Gastroesophageal sphincter (tissue), 4 donors: ENCODE measurements at places on chromosomes 1 and 21.

DNA sequence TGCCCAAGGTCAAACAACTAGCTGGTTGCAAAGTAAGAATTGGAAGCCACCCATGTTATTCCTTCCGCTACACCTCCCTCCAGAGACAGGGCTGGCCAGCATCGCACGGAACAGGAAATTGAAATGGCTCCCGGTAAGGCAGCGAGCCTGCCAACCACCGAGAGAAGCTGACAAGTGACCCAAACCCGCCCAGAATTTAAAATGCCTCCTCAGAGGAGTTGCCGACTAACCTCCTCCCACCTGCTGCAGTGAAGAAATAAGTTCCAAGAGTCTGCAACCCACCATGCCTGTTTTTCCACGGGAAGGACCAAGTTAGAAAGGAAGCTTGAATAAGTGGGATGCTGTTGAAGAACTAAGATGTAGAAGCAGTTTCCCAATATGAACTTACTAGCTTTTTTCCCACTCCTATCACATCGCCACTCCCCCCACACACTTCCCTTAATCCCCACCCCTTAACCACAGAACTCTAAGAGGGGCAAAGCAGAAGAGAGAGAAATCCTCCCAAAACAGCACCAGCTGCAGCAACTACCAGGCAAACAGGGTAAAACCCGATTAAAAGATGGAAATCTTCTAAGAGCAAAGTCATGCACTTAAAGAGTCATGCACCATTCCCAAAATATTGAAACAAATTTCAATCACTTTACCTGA lies 78.6 kb downstream of the TIAM1 start:
- peak; percentile 36 for ATAC-seq

DNA sequence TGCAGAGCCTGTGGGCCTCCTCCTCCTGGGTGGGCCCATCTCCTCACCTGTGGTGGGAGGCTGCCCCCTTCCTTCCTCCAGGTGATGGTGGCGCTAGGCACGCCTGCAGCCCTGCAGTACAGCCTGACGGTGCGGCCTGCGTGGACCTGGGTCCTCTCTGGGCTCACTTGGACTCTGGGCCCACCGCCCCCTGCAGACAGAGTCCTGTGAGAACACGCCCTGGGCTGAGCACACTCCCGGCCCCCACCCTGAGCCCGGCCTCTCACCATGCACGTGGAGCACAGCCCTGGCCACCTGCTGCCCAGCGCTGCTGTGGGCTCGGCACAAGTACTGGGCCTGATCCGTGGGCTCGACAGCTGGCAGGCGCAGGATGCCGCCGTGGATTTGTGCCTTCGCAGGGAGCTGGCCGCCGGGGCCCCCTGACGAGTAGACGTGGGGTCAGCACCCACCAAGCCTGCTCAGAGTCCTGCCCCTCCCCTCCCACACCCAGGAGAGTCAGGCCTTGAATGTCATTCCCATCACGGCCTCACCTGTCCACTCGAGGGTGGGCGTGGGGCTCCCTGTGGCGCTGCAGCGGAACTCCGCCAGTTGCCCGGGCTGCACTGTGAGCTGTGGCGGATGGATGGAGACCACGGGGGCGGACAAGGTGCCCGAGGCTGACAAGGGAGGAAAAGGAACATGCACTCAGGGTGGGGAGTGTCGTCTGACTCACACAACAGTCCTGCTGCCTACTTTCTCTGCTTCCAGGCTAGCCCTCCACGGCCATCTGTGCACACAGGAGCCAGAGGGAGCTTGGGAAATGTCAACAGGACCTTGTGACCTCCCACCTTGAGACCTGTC lies 43.4 kb downstream of the LDLRAD2 start:
- no peak for ATAC-seq

- ATAC-seq = peak; percentile 65
Measured at GRCh38 chr1:115767403-115767802, 1.1 kb downstream of the CASQ2 start.

DNA sequence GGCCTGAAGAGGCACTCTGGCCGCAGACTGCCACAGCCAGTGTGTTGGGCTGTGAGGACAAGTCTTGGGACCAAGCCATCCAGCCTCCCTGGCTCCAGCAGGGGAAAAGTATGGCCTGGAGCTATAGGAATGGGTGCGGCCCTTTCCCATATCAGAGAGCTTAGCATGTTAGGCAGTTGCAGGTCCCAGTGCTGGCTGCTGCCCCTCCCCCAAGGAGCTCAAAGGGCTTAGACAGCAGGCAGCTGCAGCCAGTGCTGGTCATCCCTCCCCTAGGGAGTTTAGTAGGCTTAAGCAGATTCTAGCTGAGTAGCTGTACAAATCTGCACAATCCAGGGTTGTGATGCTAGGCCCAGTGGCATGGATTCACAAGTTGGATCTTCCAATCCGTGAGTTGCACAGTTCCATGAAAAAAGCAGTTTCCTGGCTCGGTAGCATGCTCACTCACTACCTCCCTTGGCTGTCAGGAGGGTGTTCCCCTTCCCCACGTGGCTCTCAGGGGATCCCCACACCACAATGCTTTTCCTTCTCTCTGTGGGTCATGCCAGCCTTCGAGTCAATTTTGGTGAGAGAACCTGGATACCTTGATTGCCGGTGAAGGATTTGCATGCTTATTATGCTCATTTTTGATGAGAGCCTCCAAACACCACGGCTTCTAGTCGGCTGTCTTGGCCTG lies 1490.8 kb downstream of the BRINP3 start:
- ATAC-seq = no peak

DNA sequence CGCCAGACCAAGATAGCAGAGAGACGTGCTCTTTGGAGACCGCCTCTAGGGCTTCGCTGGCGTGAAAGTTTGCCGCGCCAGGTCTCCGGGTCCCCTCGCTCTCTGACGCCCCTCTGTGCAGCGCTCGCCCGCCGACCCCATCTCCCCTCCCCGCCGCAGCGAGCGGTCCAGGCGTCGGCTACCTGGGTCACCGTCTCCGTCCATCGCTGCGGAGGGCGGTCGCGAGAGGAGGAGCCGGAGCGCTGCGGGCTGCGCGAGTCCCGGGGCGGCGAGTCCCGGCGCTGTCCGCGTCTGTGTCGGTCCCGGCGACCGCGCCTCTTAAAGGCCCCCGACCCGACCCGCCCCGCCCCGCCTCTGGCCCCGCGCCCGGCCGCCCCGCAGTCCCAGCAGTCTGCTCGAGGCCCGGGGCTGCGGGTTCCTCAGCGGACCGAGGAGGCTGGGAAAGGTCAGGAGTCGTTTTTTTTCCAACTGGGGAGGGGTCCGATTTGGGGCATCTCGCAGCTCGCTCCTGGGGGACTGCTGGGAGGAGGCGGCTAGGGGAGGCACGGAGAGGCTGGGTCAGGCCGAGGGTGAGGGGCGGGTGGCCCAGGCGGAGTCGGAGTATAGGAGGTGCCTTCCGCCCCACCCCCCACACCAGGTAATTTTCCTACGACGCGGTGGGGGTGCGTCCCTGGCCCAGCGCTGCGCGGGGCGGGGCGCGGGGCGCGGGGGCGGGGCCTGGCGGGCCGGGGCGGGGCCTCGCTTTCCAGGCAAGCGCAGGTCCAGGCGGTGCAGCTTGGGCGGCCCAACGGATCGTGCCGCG lies at the start of the genes FBXO2 and FBXO44:
Gene FBXO2, minus strand, starts transcription at position 293 of the 802 bp plus-strand sequence. Its CDS starts 89 bp downstream, at position 204.
Gene FBXO44, plus strand, starts transcription at position 741 of the 802 bp plus-strand sequence. CDS start 959 bp downstream, outside the sequence.
- ATAC-seq = peak; percentile 86

DNA sequence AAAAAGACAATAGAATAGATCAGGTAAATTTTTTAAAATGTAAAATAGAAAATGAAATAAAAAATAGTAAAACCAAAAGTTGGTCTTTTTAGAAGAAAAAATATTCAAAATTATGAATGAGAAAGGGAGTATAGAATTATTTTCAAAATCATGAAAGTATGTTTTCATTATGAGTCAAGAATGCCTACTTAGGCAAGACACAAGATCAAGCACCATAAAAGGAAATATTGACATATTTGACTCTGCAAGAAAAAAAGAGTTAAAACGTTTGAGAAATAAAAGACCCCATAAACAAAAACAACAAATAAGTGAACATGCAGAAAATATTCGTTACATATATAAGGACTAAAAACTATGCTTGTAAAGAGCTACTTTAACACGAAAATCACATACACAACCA lies 4.8 kb upstream of the COX20 start:
- ATAC-seq = no peak
